ENCODE measurements at places on chromosomes 7 and 10.

GRCh38 chr10:89275383-89275782 is 23.8 kb upstream of the LIPA start:
- DNase-seq, result no peak

DNA sequence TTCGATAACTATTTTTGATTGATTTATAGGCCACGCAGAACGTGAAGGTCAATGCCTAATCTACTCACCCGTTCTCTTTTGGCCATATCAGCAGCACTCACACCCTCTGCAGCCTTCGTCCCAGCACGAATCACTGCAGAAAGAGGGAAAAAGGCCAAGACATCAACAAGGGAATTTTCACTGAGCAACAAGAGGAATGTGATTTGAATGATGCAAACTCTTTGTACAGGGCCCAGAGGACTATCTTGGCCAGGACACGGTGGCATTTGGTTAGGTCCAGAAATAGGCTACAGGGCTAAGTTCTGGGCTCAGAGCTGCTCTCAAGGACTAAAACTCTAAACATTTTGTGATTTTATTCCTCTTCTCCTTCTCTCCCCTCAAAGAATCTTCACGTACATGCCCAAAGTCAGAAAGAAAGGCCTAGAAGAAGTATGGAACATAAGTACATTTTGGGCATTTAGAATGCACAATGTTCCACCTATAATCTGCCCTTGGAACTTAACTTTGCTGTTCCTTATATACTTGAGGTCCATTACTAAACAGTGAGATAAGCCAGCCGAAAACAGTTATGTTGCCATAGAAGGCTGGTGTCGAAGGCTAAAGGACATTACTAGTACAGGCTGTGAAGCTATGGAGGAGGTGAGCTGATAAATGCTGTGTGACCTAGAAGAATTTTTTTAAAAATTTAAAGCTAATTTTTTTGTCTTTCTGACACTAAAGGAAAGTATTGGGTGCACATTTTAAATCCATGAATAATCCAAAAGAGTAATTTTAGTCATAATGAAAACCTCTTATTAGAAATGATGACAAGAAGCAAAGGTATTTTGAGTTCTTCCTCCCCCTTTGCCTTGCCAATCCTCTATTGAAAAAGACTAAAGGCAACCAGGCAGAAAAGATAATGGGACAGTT is 20.0 kb downstream of the RBM28 start:
- DNase-seq, result no peak

DNA sequence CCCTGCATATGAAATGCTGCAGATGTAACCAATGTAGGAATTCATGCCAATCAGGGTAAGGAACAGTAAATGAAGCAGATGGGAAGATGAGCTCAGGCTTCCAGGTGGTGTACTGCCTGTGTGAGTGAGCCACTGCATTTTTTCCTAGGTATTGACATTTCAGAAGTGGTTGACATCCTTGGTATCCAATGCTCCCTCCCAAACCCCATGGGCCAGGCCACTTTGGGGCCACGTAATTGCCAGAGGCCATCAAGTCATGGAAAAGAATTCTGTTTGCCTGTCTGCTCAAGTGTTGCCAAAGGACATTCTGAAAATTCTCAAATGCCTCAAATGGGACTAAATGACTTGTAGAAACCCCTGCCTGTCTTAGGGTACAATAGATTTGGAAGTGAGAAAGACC is 384.6 kb downstream of the GATA3 start:
- DNase-seq, result no peak

GRCh38 chr7:87672217-87672616 is 44.0 kb downstream of the RUNDC3B start:
- no peak for DNase-seq

DNA sequence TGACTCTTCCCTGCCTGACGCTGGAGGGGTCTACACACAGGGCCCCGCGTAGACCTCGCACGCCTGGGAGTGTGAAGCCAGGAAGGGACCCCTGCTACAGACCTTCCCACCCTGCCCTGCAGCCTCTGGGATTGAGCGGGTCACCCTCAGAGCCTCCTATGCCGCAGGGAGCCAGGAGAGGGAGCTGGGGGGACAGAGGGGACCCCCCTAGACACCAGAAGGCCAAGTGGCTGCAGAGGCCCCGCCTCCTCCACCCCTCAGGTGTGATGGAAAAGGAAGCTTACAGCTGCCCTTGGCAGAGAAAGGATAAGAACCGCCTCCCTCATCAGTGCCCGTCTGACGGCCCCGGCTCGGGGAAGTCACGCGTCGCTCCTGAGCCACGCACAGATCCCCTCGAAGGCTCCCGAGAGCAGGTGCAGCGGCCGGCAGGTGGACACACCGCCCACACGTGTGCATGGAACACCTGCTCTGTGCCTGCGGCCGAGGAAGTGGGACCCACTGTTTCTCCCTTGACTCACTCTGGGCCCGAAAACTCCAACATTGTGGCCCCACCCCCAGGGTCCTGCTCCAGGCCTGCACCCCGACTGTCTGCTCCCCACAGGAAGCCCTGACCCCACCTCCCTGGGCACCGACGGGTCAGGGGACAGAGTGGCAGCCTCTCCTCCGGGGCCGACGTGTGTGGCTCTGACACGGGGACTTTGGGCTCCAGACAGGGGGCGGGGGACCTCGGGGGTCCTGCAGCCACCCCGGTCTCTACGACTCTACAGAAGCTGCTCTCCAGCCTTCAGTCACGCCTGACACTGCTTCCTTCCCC is 73.3 kb downstream of the MICALL2 start:
- DNase-seq, result no peak

DNA sequence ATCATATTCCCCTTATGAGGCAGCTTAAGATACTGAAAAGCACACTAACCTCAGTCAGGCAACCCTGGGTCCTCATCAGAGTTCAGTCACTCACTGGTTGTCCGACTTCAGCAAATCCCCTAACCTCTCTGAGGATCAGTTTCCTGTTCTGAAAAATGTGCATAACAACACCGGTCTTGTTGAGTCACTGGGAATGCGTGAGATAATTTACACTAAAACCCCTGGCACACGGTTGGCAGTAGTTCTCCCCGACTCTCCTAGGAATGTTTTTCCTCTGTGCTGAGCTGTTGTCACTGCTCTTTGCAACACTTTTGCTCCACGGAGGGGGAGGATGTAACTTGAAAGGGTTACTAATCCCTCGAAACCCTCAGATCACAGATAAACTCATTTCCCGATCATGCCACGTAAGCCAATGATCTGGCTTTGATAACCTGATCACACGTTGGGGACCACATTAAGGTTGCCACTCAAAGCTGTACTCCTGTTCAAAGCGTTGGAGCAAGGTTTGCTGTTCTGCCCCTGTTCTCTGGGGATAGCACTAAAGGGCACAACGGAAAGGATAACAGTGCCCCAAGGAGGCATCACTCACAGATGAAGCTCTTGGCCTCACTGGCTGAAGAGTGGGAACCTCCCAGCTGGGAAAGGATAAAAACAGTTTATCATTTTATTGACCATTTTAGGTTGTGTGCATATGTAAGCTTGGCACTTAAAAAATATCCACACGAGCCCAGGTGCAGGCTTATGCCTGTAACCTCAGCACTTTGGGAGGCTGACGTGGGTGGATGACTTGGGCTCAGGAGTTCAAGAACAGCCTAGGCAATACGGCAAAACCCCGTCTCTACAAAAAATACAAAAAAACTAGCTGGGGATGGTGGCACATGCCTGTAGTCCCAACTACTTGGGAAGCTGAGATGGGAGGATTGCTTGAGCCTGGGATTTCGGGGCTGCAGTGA is 5.0 kb upstream of the RBM17 start:
- DNase-seq, result no peak

DNA sequence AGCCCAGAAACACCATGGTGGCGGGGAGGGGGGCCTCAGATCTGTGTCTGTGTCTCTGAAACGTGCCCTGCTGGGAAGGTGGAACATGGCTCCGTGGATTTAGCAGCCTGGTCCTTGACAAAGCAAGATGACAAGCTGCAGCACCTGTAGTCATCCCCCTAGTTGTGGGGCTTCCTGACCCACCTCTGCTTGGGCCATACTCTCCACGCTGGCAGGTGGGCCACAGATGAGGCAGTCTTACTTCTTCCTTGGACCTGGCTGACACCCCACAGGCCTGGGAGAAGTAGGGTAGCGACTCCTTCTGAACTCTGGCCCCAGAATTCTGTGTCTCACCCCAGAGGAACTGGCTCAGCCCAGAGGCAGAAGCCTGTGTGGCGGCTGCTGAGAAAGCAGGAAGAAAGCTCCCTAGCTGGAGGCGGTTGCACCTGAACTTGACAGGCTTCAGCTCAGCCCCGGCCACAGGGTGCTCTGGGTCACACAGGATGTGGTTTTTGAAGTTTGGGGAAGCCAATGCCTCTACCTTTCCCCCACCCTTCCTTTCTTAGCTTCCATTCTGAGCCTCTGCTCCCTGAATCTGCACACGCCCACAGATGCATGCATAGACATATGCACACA is 113.9 kb downstream of the ABLIM1 start:
- DNase-seq, result no peak

DNA sequence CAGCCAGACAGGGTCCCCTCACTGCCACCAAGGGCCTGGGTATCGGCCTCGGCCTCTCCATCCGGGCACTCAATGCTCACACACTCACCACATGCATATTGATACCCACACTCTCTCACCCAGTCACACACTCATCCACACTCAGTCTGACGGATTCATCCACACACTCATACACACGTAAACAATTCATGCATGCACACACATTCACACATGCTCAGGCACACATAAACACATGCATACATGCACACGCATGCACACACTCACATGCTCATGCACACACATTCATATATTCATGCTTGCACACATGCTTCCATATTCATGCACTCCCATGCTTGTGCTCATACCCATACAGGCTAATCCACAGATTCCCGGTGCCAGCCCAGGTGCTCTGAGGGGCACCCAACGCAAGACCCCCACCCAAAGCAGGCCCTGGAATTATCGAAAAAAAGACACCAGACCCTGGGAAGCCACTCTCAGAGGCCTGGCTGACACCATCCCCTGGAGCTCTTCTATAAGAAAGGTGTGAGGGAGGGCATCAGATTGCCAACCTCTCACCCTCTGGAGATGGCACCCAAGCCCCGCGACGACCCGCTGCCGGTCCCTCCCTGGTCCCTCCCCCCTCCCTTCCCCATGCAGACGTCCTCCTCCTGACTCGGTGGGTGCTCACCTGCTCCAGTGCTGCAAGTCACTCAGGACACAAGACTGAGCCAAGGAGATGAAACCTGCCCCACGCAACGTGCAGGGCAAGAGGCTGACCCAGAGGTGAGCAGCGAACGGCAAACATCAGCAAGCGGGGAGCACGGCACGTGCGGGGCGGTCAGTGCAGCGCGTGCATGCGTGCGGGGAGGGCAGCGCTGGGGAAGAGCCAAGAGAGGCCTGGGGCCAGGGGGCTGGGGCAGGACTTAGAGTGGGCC is 15.2 kb downstream of the STK32C start:
- no peak for DNase-seq

GRCh38 chr7:15489383-15489782 is 72.4 kb downstream of the AGMO start:
- DNase-seq, result no peak

GRCh38 chr10:96470116-96470743 is 43.5 kb downstream of the TLL2 start:
- DNase-seq, result no peak

DNA sequence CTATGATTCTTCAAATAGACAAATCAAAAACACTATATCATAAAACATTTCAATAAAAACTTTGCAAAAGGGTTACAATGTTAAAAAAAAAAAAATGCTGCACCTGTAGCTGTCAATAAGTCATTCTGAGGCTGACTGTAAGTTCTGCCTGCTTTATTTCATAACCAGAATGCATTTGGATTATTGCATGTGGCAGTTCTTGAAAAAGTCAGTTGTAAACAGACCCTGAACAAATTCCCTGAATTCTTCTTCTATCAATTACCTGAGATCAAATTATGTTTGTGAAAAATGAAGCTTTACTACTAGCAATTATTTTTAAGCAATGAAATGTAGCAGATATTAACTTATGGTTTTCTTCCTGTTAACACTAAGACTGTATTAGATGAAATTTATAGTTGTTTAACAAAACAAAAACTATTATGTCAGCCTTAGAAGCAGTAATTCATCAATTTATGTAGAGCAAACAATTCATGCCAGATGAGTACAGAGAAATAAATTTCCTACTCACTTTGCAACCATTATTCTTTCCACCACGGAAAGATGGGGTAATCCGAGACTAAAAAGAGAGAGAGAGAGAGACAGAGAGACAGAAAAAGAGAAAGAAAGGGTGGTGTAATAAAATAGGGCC is 107.8 kb downstream of the SFMBT2 start:
- no peak for DNase-seq

DNA sequence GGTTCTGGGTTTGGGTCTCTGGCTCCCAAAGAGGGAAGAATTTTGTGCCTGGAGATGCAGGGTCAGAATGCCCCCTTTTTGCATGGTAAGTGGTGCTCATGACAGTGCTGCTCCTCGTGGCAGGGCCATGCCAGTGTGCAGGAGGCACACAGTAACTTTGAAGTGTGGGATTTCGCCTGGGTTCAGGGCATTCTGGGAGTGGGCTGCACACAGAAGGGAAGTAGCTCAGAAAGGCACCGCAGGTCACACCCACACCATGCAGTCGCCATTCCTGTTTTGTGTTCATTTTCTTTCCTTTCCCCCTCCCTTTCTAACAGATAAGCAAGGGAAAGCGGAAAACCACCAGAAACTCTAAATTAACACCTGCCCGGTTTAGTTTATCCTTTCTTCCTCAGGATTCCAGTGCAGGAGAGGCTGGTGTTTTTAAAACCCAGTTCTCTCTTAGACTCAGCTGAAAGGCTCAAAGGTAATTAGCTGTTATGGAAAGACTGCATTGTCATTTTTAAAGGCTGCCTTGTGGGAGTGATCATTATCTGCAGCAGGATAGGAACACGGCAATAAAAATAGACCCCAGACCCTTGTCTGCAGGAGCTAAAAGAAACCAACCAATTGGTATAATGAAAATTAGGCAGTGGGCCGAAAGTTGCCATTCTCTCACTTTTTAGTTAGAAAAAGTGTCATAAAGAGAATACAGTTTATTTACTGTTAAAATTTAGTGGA is 50.2 kb downstream of the EEPD1 start:
- no peak for DNase-seq

GRCh38 chr10:86646933-86647332 is 7.4 kb upstream of the OPN4 start:
- DNase-seq, result no peak

- no peak for DNase-seq
These were observed 133.5 kb downstream of the BUB3 start for GRCh38 chr10:123287594-123288247.

- DNase-seq, result peak; percentile 22
These were observed 6.9 kb upstream of the RAPGEF5 start for GRCh38 chr7:22363756-22364422.

DNA sequence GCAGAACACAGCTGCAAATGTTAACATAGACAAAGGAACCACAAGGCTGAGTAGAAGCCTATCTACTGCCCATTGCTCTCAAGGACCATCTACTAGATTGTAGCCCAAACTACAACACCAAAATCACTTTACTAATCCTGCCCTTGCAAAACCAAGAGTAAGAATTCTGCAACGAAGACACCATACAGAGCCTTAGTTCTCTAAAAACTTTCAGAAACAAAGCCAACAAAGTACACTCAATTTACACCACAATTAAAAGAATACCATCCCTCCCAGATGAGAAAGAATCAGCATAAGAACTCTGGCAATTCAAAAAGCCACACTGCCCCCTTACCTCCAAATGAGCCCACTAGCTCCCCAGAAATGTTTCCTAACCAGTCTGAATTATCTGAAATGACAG is 294.3 kb downstream of the CTNNA3 start:
- no peak for DNase-seq

- no peak for DNase-seq
These were observed 43.2 kb downstream of the PTPRZ1 start for GRCh38 chr7:121916211-121916610.

- no peak for DNase-seq
These were observed 277.3 kb downstream of the CELF2 start for GRCh38 chr10:11294831-11295450.

Measured in NCI-H2171 (cell line).